ENCODE measurements at places on chromosomes 4 and X.

GRCh38 chrX:106450405-106450804 is 161.4 kb upstream of the RADX start:
- no peak for DNase-seq

DNA sequence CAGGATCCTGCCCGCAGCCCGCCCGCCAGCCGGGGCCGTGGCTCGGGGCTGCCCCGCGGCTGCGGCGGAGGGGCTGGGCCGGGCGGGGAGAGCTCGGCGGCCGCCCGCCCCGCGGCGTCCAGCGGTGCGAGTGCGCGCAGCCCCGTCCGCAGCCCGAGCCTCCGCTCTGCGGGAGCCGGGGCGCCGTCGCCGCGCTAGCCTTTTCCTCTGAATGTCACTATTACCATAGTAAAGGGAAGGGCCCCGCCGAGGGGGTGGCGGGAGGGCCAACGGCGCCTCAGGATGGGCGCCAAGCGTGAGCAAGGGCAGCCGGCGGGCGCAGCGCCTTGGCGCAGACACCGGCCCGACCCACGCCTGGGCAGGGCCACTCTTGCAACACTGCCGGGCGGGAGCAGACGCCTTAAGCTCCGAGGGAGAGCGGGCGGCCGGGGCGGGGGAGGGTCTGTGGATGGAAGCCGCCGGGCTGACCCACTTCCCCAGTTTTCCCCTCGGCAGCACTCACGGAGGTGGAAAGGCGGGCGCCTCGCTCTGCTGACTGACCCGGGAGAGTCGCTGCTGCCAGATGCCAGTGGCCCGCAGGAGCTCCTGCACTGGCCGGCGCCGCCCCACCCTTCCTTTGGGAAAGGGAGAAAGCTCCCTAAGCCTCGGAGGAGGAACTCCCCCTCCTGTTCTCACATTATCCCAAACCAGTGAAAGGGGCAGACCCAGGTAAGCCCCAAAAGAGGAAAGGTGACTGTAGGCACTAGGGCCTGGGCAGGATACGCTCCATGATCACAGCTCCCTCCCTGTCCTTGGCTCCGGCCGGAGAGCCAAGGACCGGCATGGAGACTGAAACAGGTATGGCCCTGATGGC is 329.4 kb downstream of the HNRNPD start:
- DNase-seq = peak; percentile 23

- DNase-seq = no peak
Measured at GRCh38 chrX:2159393-2159792, 341.4 kb downstream of the DHRSX start.

GRCh38 chrX:13000301-13000811 is 25.4 kb downstream of the TMSB4X start:
- no peak for DNase-seq

GRCh38 chr4:15436513-15436912 is 8.7 kb downstream of the C1QTNF7 start:
- no peak for DNase-seq

DNA sequence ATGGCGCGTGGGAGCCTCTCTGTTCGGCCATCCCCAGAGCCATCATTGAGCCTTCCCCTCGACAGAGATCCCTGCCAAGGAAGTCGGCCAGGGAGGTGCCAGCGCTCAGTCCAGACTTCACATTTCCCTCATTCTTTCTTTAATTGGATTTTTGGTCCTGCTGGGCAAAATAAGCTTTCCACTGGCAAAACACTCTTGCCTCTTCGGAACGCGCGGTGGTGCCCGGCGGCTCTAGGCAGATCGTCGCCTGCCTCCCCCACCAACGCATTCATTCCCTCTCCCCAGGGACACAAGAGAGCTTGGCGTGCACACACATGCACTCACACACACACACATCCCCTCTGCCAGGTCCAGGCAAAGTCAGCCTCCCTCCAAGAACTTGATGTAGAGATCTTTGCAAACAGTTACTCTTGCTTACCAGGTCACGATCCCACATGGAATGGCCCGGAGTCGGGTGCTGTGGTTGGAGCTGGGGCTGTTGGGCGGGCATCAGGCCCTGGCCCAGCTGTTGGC is 257.1 kb downstream of the BCOR start:
- no peak for DNase-seq

GRCh38 chr4:15695240-15695699 is 7.6 kb upstream of the BST1 start:
- DNase-seq = no peak

GRCh38 chr4:184416913-184417734 is 57.2 kb downstream of the IRF2 start:
- DNase-seq = no peak

DNA sequence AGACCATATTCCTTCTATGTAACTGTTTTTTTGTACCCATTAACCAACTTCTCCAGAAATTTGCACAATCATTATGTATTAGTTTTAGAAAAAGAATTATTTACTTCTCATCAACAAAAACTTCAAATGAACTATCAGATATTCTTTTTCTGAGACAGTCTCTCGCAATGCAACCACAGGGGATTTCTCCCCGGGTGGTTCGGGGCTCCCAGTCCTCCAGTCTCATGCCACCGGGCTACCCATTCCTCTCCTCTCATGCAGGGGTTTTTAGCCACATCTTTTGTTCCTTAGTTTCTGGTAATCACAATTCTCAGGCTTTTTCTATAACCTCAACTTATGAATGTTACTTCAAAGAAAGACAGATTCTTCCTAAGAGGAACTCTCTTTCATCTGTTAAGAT is 46.6 kb upstream of the CLNK start:
- no peak for DNase-seq

DNA sequence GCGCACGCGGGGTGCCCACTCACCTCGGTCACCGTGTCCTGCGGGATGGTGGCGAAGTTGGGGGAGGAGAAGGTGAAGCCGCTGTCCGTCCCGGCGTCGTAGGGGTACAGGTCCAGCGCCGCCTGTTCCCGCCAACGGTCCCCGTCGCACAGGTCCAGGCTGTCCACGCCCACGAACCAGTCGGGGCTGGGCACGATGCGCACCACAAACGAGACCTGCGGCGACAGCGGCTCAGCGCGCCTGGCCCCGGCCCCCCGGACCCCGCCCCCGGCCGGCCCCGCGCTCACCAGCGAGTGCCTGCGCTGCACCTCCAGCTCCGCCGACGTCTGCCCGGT is 1.4 kb downstream of the SPON2 start:
- DNase-seq = no peak

DNA sequence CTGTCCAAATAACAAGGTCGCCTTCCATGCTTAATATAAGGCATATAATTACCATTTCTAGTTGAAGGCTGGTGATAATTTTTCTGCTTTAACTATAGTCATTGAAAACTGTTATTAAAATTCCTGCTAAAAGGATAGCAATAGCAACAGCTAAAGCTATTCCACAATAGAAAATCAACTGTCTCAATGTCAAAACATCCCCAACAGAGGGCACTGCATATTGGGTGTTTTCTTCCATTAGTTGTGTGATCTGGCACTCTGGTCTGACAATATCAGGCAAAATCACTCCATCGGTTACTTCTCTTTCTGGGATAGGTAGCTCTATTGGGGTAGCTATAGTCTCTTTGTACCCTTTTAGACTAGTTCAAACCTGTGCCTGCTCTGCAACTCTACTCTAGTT is 53.5 kb downstream of the TMPRSS11F start:
- DNase-seq = no peak

GRCh38 chrX:74656079-74656745 is 41.8 kb upstream of the RLIM start:
- no peak for DNase-seq

GRCh38 chr4:2786794-2787229 is 6.1 kb upstream of the SH3BP2 start:
- DNase-seq = no peak

DNA sequence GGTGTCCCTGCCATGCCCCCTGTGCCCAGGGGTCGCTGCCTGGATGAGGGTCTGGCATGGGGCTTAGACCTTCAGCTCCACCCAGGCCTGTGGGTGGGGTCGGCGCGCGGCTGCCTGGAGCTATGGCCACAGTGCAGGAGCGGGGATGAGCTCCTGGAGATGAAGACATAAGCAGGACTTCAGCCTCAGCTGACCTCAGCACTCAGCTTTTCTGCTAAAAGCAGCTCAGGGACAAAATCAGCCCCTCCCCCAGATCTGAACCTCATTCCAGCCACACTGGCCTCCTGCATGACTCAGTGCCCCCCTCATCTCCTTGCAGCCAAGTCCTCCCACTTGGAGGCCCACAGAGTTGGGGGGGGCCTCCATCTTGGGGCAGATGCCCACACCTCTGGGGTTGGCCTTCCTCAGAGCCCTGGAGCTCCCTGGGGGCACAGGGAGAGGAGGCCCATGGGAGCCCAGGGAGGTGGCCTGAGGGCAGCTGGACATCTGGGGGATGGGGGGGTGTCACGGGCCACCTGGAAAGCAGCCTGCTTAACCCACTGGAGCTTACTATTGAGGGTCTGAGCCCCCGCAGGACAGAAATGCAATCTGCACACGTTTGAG is 19.4 kb upstream of the CPLX1 start:
- no peak for DNase-seq

DNA sequence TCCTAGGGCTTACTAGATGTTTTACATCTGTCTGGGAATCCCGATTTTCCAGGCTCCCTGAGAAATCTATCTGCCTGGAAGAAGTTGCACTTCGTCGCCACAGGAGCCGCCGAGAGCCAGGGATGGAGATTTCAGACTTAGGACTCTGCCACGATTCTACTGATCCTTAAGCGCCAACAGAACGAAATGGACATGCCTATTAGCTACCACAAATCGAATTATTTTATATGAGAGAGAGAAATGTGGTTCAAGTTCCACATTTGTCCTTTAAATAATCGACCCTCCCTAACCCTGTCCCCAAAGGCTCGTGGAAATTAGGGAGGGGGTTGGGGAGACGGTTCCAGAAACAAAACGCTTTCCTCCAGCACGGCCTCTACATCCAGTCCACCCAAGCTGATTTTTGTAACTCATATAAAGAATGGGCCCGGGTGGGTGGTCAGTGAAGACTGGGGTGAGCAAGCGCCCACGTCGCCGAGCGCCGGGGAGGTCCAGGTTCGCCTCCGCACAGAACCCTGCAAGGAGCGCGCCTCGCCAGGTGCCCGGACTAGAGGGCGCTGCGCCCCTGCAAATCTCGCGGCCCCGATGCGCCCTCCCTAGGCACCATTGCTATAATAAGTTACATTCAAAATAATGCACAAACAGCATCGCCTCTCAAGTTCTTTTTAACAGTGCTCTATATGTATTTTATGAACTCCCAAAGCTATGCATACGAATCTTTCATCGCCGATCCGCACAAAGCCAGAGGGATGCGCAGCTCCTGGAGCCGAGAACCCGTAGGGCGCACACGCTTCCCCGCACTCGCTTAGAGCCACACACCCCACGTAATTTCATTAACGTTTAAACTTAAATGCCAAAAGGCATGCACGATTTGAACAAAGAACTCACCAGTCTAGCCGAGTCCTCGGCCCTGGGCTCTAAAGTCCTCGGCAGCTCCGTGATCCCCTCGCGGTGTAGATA is 2.1 kb upstream of the FAT1 start:
- peak; percentile 77 for DNase-seq

DNA sequence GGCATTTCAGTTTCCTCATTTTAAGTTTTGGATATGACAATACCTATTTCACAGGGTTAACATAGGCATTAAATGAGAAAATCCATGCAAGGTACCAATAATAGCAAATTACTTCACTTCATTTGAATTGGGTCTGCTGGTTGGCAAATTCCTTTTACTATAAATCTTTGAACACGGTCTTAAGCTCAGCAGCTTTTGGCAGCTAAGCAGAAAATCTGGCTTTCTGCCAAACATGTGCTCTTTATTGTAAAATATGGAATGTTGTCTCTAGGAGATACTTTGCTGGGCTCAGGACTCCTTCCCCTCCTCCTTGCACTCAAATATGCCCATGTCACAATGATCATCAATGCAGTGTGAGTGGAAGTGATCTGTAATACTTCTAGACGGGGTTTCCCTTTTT is 16.8 kb upstream of the DMP1 start:
- DNase-seq = peak; percentile 15

DNA sequence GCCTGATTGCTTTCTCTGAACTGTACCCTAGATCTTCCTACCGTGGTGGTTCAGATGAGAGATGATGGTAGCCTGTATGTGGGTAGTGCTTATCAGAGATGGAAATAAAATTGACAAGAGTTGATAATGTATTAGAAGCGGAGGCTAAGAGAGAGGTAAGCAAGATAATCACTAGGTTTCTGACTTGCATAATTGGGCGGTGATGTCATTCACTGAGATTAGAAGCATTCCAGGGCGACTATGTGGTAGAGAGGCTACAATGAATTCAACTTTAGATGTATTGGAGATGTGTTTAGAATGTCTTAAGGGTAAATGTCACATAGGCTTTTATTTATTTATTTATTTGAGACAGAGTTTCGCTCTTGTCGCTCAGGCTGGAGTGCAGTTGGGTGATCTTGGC is 415 bp upstream of the TENM3 start:
- no peak for DNase-seq

- DNase-seq = no peak
Measured at GRCh38 chr4:138088449-138089208, 153.5 kb downstream of the SLC7A11 start.

GRCh38 chr4:6750286-6751221 is 32.0 kb upstream of the KIAA0232 start:
- DNase-seq = no peak

DNA sequence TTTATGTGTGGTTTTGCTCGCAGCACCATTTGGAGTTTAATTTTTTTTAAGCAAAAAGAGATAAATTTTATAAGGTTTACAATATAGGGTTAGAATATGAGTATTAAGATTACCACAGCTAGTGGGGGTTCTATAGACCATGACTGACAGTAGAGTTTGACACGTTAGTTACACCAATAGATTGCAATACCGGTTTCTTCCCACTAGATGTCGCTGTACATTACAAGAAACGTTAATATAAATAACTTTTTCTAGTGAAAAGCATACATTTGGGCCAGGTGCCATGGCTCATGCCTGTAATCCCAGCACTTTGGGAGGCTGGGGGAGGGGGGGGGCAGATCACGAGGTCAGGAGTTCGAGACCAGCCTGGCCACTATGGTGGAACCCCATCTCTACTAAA is 433.6 kb downstream of the MAGEB5 start:
- DNase-seq = no peak

- no peak for DNase-seq
Measured at GRCh38 chr4:153533387-153533786, 67.2 kb downstream of the TMEM131L start.

- DNase-seq = no peak
Measured at GRCh38 chr4:84683064-84683850, 100.3 kb downstream of the CDS1 start.

DNA sequence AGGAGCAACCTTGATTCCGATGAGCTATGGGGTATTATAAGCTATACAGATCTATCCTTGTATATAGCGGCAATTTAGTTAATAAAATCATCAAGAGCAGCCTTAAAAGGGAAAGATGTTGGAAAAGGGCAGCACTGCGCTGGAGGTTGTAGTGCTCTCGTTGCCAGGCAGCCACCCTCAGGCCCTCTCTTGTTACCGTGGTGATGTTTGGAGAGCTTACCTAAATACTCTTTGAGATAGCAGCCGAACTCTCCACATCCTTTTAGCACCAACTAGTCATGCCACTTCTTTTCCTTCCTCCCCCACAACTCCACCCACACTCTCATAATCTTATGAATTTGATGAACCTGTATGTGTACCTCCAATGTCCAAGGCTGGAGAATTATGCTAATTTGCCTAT is 3.8 kb upstream of the RADX start:
- no peak for DNase-seq
